Body of pancreas (tissue), 4 donors: ENCODE measurements at places on chromosomes 3 and 15. TPM values are rescaled to one million over a fixed set of nuclear protein-coding genes. Genes with fewer than 3 reads are reported as not detected.

GRCh38 chr3:182148360-182148759 lies 436.6 kb downstream of the SOX2 start:
- no peak for DNase-seq

DNA sequence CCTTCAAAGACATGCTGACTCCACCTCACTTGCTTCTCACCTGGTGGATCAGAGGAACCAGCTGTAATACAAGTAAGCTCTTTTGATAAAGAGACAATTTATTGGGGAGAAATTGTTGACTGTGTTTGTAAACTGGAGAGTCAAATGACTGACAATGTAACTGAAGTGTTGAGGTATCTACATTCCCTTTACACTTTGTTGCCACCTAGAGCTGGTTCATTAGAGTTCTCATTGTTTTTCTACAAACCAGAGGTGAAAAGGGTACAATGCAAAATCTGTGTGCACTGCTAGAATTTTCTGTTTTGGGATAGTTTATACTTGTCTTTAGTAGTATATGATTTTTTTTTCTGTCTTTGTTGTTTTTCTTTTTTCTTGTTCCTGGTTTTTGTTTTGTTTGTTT lies 8.7 kb upstream of the LRRC58 start:
- DNase-seq: no peak

Gene AQP9
- total RNA-seq: 1.6 TPM

DNA sequence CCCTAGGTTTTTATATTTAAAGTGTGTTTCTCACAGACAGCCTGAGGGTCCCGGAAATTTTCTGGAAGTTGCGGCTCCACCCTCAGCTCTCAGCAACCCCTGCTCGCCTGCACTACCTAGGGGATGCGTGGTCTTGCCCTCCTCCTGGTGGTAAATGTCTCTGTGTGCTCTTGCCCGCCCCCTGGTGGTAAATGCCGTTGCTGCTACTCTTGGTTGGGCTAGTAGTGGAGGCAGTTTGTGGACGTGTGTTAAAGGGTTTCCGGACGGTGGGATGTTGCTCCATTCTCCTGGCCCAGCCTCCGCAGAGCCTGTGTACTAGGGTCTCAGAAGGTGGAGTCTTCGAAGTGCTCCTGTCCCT lies 27.4 kb downstream of the STOML1 start:
- DNase-seq: peak; percentile 77

Gene APOD
- 343 TPM for total RNA-seq
